AML-193 (cell line): ENCODE measurements at places on chromosomes 16 and 17.

DNA sequence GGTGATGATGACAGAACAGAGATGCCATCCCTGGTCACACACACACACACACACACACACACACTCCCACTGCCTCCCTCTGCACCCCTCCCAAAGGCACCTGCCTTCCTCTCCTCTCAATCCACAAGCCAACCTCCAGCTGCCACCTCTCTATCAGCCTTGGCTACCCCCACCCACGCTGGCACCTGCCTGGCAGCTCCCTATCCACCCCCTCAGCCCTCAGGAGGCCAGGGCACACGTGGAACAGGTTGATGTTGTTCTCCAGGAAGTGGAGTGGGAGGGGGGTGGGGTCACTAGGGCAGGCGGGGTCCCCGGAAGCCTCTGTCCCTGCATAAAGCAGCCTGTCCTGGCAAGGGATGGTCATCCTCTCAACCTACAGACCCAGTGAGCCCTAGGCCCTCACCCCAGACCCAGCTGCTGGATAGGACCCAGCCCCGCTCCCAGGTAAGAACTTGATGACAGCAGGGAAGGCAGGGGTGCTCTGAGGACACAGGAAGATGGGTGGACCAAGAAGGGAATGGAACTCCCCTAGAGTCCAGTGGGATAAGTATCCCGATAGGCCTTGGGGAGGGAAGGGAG lies at the start of gene GSDMA:
Gene GSDMA (plus strand): TSS at position 363 of the 579 bp plus-strand sequence. CDS start 2,684 bp downstream, outside the sequence.
- DNase-seq, result no peak

GRCh38 chr17:43732958-43733357 lies 25.6 kb downstream of the SOST start:
- DNase-seq, result no peak

DNA sequence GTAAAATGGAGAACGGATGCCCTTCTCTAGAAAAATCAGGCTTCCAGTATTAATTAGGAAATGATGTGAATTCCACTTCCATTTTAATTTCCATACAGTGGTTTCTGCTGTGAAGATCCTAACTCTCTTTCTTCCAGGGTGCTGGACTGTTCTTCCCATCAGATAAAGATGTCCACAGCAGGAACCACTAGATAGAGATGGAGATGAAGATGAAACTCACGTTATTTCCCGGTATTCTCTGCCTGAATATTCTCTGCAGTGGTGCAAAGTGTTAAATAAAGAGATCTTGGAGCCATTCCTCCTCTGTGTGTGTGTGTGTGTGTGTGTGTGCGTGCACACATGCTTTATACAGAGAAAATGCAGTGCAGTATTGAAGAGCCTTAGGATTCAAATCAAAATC lies 727.5 kb downstream of the KCNJ2 start:
- DNase-seq, result no peak

GRCh38 chr16:31108035-31108793 lies at the start of gene BCKDK:
Gene BCKDK, plus strand, starts transcription at chr16:31108386. Its CDS starts 838 bp downstream, at chr16:31109224.
- peak; percentile 62 for DNase-seq

DNA sequence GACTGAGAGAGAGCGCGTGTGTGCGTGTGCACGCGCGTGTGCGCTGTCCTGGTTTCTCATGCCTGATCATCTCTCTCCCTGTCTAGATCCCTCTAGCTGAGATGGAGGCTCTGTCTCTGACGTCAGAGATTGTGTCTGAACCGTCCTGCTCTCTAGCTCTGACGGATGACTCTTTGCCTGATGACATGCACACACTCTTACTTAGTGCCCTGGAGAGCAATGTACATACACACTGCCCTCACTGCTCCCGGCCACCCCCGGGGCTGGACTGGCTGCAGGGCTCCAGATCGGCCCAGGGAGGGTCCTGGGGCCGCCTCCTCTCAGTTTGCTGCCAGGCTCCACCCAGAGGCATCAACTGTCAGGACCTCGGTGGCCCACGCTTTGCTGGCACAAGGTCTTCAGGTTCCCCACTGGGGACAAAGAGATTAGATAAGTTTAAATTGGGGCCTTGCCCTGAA lies 13.1 kb upstream of the ABCC3 start:
- DNase-seq, result no peak

- DNase-seq, result no peak
Observed at GRCh38 chr16:20327444-20328041, at the start of gene GP2. Gene GP2, minus strand, starts transcription at chr16:20327513. Its CDS starts 1,082 bp downstream, at chr16:20326431.

- DNase-seq, result no peak
Observed at GRCh38 chr17:74011966-74012365, 191.5 kb upstream of the RPL38 start.

DNA sequence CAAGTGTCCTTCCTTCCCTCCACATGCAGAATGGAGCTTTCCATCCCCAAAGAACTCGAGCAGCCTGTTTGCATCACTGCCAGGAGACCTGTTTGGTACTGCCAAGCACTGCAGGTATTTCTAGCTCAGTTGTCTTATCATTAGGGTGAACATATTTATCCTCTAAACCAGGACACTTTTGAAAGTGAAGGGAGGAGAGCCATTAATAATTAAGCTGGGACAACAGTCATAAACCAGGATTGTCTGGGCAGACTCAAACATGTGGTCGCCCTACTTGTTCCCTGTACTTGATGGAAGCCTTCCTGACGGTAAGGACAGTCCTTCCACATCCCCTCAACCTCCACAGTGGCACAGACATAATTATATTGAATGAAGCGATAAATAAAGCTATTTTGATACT lies 67.4 kb downstream of the PRKCA start:
- no peak for DNase-seq

- no peak for DNase-seq
Observed at GRCh38 chr17:57842280-57842679, 7.6 kb downstream of the MRPS23 start.

- no peak for DNase-seq
Observed at GRCh38 chr17:29041571-29041970, 1.4 kb upstream of the PIPOX start.

DNA sequence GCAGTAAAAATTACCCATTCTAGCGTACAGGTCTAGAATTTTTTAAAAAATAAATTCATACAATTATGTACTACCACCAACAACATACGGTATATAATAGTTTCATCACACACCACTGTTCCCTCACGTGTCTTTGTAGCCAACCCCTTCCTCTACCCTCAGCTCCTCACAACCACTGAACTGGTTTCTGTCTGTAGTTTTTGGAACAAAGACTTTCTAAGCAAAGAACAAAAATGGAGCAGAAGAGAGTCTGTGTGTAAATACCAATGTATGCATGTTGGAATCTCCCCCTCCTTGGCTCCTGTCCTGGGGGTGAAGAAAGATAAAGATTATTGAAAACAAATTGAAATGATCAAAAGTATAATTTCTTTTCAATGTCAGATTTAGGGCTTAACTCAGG lies 31.9 kb upstream of the CCR7 start:
- no peak for DNase-seq

GRCh38 chr17:31645351-31645750 lies 213.7 kb downstream of the COPRS start:
- no peak for DNase-seq

GRCh38 chr17:67353161-67353560 lies 13.2 kb downstream of the PSMD12 start:
- no peak for DNase-seq

DNA sequence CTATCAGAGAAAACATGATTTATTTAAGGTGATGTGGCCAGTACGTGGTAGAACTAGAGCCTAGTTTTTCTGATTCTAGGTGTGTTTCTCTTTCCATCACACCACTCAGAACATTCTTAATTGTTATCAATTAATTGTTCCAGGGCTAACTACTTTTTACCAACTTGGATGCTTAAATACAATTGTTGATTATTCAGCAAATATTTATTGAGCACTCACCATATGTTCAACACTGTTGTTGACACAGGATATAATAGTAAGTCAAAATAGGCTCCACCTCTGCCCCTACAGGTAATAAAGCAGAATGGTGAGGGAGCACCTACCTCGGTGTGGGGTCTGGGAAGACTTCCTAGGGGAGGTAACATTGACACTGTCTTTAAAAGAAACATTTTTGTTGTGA lies 16.1 kb downstream of the GNAO1 start:
- DNase-seq, result no peak

DNA sequence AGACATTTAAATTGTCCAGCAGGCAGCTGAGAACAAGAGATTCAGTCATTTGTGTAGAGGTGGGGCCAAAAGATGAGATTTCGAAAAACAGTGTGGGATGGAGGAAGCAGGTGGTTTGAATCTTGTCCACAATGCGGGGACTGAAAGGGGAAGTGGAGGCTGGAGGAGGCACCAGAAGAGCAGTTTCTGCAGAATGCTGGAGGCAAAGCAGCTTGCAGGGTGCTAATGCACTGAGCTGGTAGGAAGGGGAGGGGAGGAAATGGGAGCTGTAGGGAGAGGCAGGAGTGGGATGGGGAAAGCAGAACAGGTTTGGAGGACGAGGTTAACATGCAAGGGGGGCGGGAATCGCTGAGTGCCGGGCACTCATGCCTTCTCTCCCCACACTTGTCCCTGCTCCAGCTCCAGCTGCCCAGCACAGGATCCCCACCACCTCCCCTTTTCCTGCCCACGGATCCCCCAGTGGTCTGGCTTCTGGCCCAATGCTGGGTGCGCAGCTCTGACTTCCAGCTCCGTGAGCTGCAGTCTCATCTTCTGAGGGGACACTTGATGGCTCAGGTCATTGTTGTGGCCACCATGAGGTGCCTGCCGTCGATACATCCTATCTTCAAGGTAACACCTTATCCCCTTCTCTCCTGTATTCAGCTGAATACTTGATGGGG lies 9.4 kb downstream of the C17orf100 start:
- DNase-seq, result peak; percentile 77

GRCh38 chr17:21528031-21528695 lies 152.0 kb downstream of the KCNJ12 start:
- DNase-seq, result no peak

GRCh38 chr17:77821114-77821513 lies 137.4 kb upstream of the TNRC6C start:
- DNase-seq, result no peak

DNA sequence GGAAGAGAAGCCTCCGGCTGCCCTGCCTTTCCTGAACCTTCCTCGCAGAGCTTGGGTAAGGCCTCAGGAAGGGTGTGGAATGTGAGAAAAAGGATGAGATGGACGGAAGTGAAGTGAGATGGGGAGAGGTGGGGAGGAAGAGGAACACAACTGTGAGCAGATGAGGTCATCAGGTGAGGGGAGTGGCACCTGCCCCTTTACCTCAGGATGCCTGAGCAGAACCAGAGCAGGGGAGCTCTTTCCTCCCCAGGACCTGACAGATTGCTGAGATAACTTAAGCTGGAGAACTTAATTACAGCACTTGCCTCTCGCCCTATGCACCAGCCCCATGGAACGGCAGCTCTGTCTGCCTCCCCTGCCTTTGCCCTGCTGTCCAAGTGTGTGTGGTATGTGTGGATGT lies 29.8 kb downstream of the TMEM132E start:
- DNase-seq, result no peak

DNA sequence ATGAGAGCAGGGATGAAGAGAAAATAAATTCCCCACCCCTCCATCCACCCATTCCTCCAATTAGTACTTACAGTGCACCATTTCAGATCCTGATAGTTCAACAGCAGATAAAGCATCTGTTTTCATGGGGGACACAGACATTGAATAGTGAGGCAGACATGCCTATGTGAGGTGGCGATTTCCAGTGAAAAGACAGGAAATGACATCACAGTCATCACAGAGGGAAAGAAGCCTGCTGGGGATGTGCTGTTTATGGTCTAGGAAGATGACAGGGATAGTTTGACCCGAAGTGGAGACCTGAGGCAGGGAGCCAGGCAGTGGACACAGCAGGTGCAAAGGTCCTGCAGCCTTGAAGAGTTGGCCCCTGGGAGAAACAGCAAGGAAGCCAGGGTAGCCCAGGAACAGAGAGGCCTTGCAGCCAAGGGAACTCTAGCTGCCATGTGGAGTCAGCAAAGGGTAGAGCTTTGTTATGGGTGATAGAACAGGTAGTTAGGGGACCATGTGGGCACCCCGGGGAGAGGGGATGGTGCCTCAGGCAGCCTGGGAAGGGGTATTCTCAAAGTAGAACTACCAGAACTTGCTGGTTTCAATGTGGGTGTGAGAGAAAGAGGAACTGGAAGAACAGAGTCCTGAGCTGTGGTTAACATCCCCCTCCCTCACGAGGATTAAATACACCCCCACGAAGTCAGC lies 256.6 kb downstream of the CPPED1 start:
- DNase-seq, result no peak

GRCh38 chr16:4369007-4369733 lies 2.5 kb upstream of the VASN start:
- no peak for DNase-seq

GRCh38 chr16:81358860-81359259 lies 44.1 kb downstream of the GAN start:
- DNase-seq, result no peak

DNA sequence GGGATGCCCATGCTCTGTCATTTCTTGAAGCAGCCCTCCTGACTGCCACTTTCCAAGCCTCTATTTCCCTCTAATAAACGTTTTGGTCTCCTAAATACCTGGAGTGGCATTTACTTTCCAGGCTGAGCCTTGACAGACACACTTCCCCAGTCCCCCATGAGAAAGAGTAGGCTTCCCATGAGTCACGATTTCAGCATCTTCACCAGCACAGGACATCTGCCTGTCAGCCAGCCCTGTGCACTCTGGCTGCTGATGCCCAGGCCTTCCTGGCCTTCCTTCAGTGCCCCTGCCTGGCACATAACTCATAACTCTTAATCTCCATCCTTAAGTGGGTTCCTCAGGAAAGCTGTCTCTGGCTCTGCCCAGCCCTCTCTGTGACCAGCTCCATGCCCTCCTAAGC lies 30.8 kb upstream of the GAS7 start:
- DNase-seq, result no peak

DNA sequence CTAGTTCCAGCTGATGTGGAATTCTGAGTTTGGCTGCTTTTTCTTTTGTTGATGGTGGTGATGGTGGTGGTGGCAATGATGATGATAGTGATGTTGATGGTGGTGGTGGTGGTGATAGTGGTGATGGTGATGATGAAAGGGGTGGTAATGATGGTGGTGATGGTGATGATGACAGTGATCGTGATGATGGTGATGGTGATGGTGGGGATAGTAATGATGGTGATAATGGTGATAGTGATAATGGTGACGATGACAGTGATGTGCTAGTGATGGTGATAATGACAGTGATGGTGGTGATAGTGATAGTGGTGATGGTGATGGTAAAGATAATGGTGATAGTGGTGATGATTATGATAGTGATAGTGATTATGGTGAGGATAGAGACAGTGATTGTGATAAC lies 61.5 kb downstream of the BMERB1 start:
- no peak for DNase-seq

DNA sequence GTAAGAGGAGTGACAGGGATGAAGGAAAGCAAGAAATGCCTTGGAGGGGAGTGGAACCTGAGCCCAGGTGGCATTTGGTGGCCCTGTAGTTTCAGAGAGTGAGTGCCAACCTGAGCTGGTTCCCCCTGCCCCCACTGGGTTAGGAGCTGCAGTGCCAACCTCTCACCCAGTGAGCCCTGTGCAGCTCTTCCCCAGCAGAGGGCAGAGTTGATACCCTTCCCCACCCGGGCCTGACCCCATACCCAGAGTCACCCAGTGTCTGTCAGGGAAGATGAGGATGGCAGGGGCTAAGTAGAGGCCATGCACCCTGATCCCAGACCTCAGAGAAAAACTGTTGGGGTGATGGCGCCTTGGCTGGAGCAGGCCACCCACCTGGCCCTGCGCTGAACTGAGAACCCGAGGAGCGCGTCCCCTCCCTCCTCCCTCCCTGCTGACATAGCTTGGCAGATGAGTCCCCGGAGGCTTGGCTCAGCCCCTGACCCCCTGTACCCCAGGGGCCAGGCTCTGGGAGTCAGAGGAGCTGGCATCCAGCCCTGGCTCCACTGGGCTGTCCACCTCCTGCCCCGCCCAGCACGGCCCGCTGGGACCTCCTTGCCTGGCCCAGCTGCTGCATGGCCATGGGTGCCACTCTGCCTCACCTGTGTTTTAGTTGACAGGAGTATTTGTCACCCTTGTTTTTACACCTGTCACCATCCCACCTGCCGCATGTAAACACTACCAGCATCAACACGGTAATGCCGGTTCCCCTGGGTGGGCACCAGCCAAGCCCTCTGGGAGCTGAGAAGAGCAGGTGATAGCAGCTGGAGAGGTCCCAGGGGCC lies 113.9 kb downstream of the AMFR start:
- no peak for DNase-seq
